ENCODE measurements at places on chromosomes 2 and 18. TPM values are rescaled to one million over a fixed set of nuclear protein-coding genes. Genes with fewer than 3 reads are reported as not detected.

ANKRD36 gene
- total RNA-seq, result 40.7 TPM

C2orf66 gene
- total RNA-seq, result 0.60 TPM

IL36B gene
- total RNA-seq, result not detected

AP1S3 gene
- total RNA-seq, result 5.2 TPM

SERPINB5 gene
- total RNA-seq, result not detected

WNT10A gene
- 8.6 TPM for total RNA-seq

FBXO41 gene
- 19.8 TPM for total RNA-seq

CD226 gene
- 81.8 TPM for total RNA-seq

WDR33 gene
- total RNA-seq, result 69.2 TPM

- no peak overlapping the region for H3K4me3 ChIP-seq
- no peaks in the 10 kb centered on the region for H3K4me1 ChIP-seq
- no peak for DNase-seq
- H3K36me3 ChIP-seq, result no peaks in the 10 kb centered on the region
Observed at GRCh38 chr18:69233465-69234054, 167.1 kb upstream of the DOK6 start.

GRCh38 chr2:58067001-58067400 lies 20.4 kb downstream of the VRK2 start:
- DNase-seq, result no peak
- peaks cover 9% of the 10 kb centered on the region for H3K36me3 ChIP-seq
- H3K4me1 ChIP-seq, result peaks cover 26% of the 10 kb centered on the region
- no peak overlapping the region for H3K4me3 ChIP-seq

DNA sequence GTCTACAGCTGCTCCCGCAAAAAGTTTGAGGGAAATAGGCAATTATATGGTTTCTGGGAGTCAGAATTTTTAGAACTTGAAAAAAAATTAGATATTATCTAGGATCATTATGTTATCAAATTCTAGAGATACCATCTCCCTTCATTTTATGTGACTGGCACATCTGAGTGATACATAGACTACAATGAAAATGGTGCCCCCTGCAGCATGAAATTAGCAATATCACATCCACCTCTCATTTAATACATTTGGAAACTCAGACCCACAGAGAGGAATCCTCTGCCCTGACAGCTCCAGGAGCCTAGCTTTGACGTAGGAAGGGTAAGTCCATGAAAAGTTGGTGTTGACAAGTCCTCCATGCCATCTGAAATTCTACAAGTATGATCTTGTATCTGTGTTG lies 381.6 kb downstream of the SUCLG1 start:
- no peaks in the 10 kb centered on the region for H3K36me3 ChIP-seq
- DNase-seq, result peak; percentile 2
- H3K4me1 ChIP-seq, result no peaks in the 10 kb centered on the region
- no peak overlapping the region for H3K27ac ChIP-seq
- no peaks in the 10 kb centered on the region for H3K27me3 ChIP-seq

DNA sequence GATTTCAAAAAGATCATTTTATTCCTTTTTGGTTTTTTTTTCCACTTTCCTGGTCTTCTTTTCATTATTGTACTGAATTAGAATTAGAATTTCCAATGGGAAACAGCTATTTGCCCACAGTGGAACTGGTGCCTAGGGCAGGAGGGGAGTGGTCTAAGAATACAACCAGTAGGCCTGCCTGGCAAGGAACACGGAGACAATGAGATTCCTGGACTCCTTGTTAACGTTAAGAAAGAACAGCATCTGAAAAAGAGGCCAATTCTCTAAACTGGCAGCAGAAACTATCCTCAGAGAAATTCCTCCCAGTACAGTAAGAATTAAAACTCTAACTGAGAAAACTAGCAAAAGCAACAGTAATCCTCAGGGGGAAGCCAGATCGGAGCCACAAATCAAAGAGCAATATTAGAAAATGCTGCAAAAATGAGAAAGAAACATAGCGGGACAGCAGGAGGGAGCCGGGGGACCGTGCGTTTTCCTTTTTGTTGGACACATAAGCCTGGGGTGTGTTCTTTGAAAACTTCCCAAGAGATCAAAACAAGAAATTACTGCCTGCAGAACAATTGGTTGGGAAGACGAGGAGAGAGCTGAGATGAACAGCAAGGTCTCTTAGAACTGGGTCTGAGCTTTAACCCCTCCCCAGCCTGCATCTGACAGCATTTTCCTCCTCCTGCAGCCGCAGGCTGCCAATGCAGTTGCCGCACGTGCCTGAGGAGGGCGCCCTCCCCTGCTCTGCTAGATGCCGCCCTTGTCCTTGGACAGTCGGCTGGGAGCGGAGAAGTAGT lies 776.0 kb downstream of the TSN start:
- no peaks in the 10 kb centered on the region for H3K27me3 ChIP-seq
- no peaks in the 10 kb centered on the region for H3K36me3 ChIP-seq
- no peak overlapping the region for H3K4me3 ChIP-seq
- no peaks in the 10 kb centered on the region for H3K4me1 ChIP-seq

DNA sequence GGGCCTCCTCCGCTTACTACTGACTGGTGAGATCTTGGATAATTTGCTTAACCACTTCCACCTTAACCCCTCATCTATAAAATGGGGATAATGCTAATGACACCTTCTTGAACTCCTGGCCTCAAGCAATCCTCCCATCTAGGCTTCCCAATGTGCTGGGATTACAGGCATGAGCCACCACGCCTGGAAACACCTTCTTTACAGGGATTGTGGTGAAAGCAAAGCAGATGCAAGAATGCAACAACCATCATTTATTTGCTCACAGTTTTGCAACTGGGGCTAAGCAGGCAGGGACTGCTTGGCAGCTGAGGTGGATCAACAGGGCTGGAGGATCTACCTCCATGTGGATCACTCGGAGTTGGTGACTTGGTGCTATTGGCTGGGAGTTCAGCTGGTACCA lies 76.2 kb upstream of the ZNF532 start:
- no peak overlapping the region for H3K27ac ChIP-seq
- H3K27me3 ChIP-seq, result peaks cover 17% of the 10 kb centered on the region
- H3K36me3 ChIP-seq, result no peaks in the 10 kb centered on the region
- H3K4me1 ChIP-seq, result no peaks in the 10 kb centered on the region
- H3K4me3 ChIP-seq, result no peak overlapping the region
- no peak for DNase-seq

DNA sequence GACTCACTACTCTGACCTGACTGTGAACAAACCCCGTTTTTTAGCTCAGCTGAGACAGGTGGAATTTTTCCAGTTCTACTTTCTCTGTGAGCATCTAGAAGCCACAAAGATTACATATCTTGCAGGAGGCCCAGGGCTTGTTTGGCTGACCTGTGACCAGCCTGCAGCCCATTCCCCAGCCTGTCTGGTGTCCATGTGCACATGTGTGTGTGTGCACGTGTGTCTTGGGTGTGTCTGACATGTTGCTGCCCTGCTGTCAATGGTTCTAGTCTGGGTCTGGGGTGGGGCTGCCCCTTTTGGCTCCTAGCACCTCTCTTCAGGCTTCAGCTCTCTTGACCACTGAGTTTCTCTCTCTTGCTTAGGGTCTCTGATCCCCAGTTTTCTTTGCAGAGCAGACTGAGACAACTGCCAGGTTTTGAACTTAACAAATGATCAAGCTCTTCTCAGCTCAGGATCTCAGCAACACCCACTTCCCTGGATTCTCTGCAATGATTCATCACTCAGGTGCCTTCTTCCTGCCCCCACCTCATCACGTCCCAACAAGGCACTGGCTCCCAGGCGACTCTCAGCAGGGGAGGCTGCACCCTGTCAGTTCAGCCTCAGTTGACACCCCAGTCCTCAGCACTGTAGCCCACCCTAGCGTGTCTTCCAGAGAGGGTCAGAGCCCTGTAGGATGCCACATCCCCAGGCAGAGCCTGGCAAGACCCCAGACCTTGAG lies 130.3 kb downstream of the CELF4 start:
- no peak overlapping the region for H3K27ac ChIP-seq
- H3K36me3 ChIP-seq, result no peaks in the 10 kb centered on the region
- H3K4me1 ChIP-seq, result no peaks in the 10 kb centered on the region
- H3K27me3 ChIP-seq, result no peaks in the 10 kb centered on the region
- no peak overlapping the region for H3K4me3 ChIP-seq

DNA sequence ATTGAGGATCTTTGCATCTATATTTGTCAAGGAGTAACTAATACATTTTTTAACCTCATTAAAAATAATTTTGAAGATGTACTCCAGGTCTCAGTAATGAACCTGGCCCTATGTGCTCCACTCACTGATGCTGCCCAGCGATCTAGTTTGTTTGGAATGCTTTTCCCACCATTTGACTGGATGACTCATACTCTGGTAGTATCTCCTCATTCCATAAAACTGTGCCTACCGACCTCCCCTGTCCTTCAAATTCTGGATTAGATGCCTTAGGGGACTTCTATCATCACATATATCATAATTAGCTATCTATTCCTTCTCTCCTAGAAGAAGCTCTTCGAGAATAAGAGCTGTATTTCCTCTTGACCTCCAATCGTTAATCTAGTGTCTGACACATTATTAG lies 83.8 kb downstream of the FAM117B start:
- H3K4me1 ChIP-seq, result peaks cover 45% of the 10 kb centered on the region
- no peak overlapping the region for H3K4me3 ChIP-seq
- H3K36me3 ChIP-seq, result peaks cover 12% of the 10 kb centered on the region

DNA sequence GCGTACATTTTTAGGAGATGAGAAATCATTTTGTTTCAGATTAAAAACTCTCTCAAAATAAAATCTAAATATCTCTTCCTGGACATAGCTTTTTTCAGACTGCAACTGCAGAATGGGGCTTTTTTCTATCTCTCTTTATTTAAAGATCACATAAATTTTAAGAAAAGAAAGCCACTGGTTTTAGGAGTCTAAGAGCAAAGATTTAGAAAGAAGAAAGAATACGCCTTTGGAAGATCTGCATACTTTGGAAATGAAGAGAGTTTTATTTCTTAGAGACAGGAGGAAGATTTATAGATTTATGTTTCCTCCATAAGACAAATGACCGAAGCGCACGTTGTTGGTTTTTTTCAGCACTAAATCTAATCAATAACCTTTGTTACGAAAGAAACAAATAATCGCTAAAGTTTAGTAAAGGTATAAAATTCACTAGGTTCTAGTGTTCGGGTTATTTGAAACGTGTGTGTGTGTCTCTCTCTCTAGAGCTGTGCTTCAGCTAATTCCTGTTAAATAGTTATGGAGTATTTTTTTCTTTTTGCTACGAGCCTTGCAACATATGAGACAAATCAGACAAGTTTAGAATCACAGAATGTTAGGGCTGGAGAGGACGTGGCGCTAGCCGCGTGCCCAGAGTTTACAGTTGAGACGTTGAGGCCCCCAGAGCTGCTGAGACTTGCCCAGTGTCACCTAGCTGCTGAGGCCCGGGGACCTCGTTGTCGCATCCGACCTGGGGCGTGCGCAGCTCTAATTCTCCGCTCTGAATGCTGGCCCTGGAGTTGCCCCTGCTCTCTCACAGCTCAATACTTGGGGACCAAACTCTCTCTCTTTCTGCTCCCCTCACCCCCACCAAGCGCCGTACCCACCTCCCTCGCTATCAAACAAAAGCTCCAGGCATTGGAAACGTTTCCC lies 69.9 kb downstream of the CTAGE1 start:
- no peaks in the 10 kb centered on the region for H3K36me3 ChIP-seq
- H3K4me3 ChIP-seq, result peak overlapping the region; percentile 67
- H3K27me3 ChIP-seq, result peaks cover 40% of the 10 kb centered on the region
- peaks cover 27% of the 10 kb centered on the region for H3K4me1 ChIP-seq

DNA sequence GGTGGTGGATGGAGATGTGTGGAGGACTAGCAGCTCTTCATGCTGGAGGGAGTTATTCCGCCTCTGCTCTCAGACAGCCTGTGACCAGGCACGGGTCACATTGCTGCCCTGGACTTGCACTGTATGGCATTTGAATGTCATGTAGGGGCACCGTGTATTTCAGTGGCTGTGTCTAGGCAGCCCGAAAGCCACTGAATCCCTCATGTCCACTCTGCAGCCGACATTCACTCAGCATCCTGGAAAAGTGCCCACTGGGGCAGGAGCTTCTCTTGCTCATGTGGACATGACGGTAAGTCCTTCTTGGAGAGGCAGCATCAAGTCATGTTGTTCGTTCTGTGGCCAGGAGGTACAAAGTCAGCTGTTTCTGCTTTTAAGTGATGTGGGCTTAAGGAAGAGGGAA lies 127.9 kb downstream of the SH3RF3 start:
- no peaks in the 10 kb centered on the region for H3K36me3 ChIP-seq
- H3K27ac ChIP-seq, result no peak overlapping the region
- H3K4me3 ChIP-seq, result no peak overlapping the region
- DNase-seq, result no peak

- no peak overlapping the region for H3K4me3 ChIP-seq
- no peaks in the 10 kb centered on the region for H3K4me1 ChIP-seq
- H3K36me3 ChIP-seq, result no peaks in the 10 kb centered on the region
- H3K27me3 ChIP-seq, result peaks cover 5% of the 10 kb centered on the region
- no peak overlapping the region for H3K27ac ChIP-seq
Observed at GRCh38 chr2:173696274-173696673, 268.9 kb downstream of the SP3 start.

DNA sequence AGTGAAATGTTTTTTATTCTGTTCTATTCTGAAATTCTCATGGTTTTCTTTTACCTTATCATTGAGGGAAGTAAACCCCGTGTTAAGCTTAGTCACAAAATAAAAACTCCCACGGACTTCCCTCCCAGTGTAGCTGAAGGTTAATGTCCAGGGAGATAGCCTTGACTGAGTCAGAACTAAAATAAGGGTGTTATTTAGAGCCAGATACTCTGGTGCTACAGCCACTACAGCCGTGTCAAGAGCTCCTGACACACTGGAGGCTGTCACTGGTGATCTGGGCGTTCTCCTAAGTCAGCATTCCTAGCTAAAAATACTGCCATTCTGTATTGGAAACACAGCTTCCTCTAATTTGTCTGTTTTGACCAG lies 82.0 kb upstream of the RANBP2 start:
- peak overlapping the region; percentile 48 for H3K4me3 ChIP-seq
- no peak for DNase-seq
- no peaks in the 10 kb centered on the region for H3K36me3 ChIP-seq

DNA sequence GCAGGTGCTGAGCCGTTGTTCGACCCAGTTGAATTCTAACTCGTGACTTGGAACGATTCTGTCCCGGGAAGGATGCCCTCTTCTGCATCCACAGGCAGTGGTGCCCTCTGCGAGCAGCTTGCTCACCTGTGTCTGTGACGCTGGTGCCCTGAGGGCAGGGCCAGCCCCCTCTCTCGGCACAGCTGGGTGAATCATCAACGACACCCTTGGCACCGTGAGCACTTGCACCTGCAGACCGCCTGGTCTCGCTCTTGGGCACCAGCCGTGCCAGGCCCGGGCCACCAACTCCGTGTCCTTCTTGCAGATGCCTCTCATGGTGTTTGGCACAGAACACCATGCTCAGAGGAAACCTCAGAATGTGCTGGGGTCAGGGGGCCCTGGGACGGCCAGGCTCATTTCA lies 75.0 kb downstream of the SLC66A2 start:
- no peak overlapping the region for H3K4me3 ChIP-seq
- no peak overlapping the region for H3K27ac ChIP-seq
- H3K36me3 ChIP-seq, result no peaks in the 10 kb centered on the region
- H3K27me3 ChIP-seq, result no peaks in the 10 kb centered on the region

DNA sequence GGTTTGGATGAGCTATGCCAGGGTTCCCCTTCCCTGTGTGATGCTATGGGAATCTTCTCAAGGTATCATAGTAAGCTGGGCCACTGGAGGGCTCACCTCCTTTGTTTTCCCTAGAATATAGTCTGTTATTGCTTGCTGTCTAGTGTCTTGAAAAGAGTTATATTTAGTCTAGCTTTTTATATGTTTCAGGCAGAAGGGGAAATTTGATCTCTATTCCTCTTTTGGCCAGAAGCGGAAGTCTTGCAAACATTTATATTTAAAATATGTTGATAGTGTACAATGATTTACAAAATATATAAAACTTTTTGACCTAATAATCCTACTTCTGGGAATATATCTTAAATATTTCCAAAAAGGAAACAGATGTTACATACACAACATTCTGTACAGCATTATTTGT lies 260.7 kb downstream of the FHOD3 start:
- DNase-seq, result no peak
- H3K27ac ChIP-seq, result no peak overlapping the region

GRCh38 chr18:32974421-32975162 lies 201.8 kb upstream of the KLHL14 start:
- no peaks in the 10 kb centered on the region for H3K4me1 ChIP-seq
- no peak overlapping the region for H3K4me3 ChIP-seq
- no peak for DNase-seq
- H3K27ac ChIP-seq, result no peak overlapping the region
